ENCODE measurements at places on chromosomes 1 and 21.
A peak's percentile ranks its signal among the peaks of the same experiment; 100 is the strongest.

GRCh38 chr1:76257823-76258222, 183.3 kb downstream of the ST6GALNAC3 start:
- DNase-seq, result no peak

DNA sequence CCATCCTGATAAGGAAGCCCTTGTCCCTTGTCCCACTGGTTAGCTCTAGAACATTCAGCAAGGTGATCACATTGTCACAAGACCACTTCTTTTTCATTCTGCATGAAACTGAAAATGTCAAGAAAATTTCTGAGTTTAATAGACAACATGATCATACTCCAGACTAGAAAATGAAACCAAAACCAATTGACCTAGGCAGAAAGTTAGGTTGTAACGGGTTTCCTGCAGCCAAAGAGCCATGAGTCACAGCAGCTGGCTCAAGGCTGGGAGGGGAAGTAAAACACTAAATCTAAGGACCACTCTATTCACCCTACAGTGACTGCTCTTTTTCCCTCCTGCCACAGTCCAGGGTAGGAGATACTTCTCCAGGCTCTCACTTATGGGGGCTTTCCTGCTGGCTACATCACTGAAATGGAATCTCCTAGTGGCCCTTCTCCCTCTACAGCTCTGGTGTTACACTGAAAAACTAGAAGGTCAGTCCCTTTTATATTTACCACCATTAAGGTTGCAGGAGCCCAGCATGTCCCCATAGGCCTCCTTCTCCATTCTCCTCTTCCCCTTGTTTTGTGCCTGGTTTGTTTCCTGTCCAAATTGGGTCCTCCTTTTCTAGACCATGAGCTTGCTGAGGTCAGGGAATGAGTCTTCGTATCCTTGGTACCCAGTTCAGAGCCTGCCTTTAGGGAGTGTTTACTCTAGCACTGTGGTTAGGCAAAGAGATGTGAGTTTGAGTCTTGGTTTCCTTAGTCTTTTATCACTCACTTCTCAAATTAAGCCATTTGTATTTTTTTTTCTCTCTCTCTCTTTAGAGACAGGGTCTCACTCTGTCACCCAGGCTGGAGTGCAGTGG, 236.5 kb upstream of the JUN start:
- peak; percentile 82 for DNase-seq

GRCh38 chr1:201270616-201271390, 12.5 kb upstream of the PKP1 start:
- DNase-seq, result no peak

DNA sequence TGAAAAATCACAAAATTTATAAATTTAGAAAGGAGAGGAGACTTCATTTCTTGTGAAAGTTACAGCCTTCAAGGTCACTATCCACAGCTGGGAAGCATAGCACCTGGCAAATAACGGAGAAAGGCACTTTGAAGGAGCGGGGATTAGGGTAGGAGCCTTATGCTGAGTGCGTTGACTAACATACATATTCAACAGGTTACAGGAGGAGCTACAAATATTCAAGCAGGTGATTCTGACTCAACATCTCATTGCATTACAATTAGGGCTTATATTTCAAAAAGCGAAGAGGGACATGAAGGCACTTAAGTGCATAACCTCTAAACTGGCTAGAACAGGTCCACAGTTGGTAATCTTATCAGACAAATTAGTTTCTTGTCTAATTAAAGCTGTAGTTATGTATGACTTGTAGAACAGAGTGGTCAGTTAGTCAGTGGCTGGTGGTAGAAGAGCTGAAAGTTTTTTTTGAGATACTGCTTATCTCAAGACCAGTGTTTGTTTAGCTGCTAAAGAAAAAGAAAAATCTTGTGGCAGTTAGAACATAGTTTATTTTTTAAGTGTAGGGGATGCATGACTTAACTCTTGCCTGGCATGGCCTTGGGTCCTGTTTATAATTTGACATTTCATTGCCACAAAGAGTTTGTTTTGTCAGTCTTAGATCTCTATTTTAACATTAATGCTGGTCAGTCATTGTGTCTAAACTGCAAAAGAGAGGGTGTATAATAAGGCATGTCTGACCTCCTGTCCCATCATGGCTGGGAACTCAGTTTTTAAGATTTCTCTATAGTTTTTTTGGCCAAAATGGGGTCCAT, 311.5 kb downstream of the DUSP10 start:
- DNase-seq, result no peak

- no peak for DNase-seq
These were observed 37.2 kb upstream of the PDC start for GRCh38 chr1:186498071-186498470.

DNA sequence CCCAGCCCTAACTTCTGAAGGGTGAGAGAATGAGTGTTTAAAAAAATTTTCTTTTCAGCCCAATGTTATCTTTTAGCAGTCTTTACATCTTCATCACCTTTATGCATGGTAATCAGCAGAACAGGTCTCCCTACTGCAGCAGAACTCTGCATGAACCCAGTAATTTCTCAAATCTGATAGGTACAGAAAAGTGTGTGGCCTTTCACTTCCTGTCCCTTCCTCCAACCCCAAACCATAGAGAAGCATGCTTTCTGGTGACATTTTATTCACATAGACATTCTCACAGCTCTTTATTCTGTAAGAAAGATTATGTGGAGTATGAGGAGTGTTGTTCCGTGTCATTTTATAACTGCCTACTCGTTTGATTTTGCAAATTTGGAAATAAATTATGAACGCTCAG, 68.6 kb downstream of the RPAP2 start:
- DNase-seq, result no peak

- DNase-seq, result no peak
These were observed 73.3 kb downstream of the CNIH3 start for GRCh38 chr1:224689374-224689773.
